Left colon (tissue), 2 donors: ENCODE measurements at places on chromosomes 6 and 20. TPM values are rescaled to one million over a fixed set of nuclear protein-coding genes. Genes with fewer than 3 reads are reported as not detected.
A peak's percentile ranks its signal among the peaks of the same experiment; 100 is the strongest.

DNA sequence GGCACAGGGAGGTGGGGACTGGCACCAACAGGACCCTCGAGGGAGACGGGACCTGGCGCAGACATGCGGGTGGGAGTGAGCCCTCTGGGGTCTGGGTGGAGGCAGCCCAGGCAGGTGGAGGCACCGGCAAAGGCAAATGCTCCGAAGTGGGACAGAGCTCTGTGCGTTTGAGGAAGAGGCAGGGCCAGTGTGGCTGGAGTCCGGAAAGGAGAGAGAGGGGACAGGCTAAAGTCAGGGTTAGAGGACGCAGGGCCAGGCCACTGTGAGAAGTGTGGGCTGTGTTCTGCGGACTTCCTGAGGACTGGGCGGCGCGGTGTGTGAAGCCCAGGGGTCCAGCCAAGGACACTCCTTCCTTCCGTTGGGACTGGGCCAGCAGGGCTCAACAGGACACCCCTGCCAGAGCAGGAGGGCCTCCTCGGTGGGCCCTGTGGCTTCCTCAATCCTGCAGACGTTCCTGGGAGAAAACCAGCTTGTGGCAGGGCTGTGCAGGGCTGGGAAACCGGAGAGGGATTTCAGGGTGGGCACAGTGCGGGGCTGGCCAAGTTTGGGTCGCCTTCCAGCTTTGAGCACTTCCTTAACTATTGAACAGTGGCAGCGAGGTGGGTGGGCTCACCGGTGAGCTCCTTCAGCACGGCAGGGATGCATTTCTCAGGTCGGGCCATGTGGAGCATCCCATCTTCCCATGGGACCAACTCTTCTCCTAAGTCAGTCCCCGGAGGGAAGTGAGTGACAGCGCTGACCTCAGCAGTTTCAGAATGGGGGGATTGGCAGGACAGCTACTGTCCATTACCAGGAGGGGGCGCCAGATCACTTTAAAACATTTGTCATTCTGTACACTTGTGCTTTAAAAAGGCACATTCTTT, 22.5 kb downstream of the MOCS3 start:
- DNase-seq: peak; percentile 62

DNA sequence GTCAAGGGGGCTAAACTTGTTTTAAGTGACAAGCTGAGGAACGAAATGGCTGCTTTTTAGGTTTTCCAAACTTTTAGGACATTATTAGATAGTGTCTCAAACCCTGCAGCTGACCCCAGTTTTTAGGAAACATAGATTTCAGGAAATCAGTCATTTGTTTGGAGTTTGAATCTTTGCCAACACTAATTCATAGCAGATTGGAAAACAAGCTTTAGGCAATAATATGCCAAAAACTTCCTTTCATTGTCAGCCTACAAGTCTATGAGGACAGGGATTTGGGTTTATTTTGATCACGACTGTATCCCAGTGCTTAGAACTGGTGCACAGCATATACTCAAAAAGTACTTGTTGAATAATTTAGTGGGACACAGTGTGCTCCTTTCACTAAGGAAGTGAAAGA, 123.2 kb downstream of the TINAG start:
- no peak for DNase-seq

DNA sequence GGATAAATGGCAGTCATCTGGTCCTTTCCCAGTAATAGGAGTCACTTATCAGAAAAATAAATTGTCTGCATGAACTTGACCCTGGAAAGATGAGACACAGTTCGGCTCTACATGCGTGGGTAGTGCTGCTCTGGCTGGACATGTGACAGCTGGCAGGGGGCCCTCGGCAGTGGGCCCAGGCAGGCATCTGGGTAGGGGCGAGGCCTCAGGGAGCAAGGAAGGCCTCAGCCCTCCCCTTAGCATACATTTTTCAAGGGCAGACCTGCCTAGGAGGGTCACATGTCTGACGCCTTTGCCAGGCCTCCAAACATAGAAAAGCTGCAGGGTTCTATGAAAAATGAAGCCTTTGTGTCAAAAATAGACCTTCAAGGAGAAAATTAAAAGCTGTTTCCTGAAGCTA, 12.8 kb upstream of the ILRUN start:
- no peak for DNase-seq

SRMS gene
- 4.6 TPM for total RNA-seq

GSTA2 gene
- not detected for total RNA-seq

RBM24 gene
- total RNA-seq: 3.2 TPM
